Stimulated activated CD8-positive, alpha-beta memory T cell treated with anti-CD3 and anti-CD28 coated beads, Interleukin-7, amount 100 ng/mL, for 4 hours (primary cell): ENCODE measurements at places on chromosomes 3 and 15.
A peak's percentile ranks its signal among the peaks of the same experiment; 100 is the strongest.

GRCh38 chr3:87413814-87414213, 137.4 kb upstream of the POU1F1 start:
- DNase-seq: no peak

- DNase-seq: no peak
These were observed 108.3 kb upstream of the UBE2E1 start for GRCh38 chr3:23697416-23697815.

GRCh38 chr3:70431911-70432310, 119.5 kb upstream of the MDFIC2 start:
- no peak for DNase-seq

DNA sequence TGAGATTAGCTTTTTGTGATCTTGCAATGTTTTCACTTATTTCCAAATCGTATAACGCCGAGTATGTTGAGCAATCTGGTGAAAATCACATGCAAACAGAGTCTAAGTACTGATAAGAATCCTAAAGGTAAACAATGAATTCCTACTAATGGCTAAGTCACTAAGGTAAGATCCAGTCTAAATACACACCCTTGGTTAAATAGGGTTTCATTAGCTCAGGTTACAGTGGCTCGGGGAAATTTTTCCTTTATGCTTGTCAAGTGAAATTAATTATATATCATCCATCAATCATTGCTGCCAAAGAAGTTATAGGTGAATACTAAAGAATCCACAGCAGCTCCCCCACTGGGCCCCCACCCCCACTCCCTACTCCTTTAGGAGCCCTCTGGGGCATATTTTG, 139.3 kb downstream of the SOX2 start:
- no peak for DNase-seq

DNA sequence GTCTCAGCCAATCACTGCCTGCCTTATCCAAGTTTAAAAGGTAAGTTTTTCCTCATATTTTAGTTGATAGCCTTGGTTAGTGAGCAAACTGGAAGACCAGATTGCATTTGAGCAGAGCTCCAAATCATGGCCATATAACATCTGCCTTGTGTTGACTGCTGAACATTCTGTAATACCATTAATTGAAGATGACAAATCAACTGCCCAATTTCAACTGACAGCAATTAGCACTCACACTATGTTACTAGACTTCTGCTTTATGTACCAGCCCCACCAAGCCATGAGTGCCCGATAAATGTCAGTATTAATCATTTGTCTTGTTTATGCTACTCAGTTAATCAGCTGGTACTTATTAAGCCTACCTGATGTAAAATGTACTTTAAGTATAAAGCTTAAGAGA, 83.1 kb downstream of the CGGBP1 start:
- no peak for DNase-seq

DNA sequence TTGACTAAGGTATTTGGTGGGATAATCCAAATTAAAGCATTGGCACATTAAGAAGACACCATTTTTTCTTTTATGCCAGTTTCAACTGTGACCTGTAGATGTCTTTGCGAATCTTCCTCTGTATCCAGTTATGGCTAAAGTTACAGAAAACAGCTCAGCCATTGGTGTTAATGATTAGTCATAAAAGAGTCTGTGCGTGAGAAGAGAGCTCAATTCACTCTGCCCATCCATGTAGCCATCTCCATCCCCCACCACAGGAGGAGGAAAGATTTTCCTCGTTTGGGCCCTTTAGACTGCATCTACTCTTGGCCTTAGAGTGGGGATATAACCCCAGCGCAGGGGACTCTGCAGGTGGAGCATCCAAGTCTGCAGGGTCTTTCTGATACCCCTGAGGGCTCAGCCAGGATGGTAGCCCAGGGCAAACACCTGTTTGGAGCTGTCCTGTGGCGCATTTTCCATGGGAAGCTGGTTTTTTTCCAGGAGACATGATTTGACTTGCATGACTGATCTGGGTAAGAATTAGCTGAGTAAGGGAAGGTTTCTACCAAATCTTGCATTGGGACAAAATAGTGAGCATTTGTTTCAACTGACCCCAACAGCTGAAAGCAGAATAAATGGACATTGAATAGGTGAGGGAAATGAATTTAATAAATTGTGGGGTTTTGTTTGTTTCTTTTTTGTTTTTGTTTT, 29.5 kb downstream of the NANOGP8 start:
- no peak for DNase-seq

GRCh38 chr3:126835472-126836219, 131.6 kb downstream of the CHCHD6 start:
- no peak for DNase-seq

DNA sequence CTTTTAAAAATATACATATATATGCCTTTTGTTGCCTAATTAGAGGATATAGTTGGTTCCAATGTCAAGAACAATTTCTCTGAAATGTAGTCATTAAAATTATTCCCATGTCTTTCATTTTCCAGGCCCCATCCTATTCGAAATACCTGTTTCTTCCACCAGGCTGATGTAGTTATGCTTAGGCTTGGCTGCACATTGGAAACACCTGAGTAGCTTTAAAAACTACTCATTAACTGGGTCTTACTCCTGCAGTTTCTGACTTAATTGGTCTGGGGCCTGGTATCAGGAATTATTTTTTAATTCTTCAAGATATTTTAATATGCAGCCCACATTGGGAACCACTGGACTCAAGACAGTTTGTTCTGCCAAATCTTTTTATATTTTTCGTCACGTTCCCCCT, 53.7 kb downstream of the TGFBR2 start:
- DNase-seq: no peak

GRCh38 chr3:39449796-39450195, 17.7 kb upstream of the MOBP start:
- no peak for DNase-seq

DNA sequence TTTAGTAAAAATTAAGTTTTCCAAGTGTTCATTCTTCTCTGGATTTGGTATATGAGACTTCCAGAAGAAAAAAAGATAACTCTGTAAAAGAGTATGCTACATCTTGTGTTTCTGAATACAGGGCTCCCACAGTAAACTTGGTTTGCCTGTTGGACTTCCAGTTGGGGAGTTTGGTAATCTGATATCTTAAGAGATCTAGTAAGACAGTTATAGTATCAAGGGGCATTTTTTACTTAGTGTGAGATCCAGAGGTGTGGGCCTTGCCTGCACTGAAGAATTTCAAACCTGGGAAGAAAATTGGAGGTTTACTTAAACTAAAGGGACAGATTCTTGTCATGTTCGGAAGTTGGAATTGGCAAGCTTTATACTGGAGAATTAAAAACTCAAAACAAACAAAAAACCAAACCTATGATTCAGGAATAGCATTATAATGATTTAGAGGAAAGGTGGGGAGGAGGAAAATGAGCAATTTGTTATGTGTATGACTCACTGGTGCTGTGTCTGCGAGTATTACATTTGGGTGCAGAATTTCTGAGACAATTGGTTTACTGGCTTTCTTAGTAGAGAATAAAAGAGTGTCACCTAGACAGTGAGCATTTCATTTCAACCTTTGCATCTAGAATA, 58.9 kb upstream of the ULK4 start:
- no peak for DNase-seq

DNA sequence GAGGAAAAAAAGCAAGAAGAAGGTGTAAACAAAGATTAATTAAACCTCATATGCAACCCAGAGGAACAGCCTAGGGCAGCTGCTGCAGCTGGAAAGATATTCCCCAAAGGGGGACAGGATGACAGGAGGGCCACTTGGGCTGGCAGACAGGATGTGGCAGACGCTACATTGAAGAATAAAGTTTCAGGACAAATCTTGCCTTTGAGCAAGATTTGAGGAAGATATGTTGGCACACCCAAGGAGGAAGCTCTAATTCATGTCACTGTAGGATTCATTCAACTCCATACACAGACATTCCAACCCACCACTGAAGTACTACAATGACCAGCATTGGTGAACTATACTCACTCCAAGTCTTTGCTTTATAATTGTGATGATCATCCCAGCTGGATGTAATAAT, 504.0 kb downstream of the SHQ1 start:
- DNase-seq: no peak

DNA sequence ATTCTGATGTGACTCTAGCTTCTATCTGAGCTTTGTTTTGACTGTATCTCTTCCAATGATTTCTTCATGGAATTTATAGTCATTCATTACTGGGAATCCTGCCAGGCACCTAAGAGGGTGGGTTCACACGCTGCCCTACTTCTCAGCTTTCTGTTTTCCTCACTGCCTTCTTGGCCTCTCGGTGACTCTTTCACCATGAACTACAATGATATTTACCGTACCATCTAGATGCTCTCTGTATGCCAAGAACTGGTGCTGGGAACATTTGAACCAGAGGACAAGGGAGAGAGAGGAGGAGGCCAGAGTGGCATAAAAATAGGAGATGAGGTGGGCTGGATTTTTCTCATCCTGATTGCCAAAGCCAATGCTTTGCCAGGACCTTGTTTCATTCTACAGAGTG, 280.0 kb upstream of the P2RY1 start:
- DNase-seq: no peak

- DNase-seq: no peak
These were observed 50.2 kb upstream of the LRRC58 start for GRCh38 chr3:120399372-120399771.

- no peak for DNase-seq
These were observed 2.6 kb downstream of the CHCHD6 start for GRCh38 chr3:126706631-126707030.

- DNase-seq: no peak
These were observed 40.5 kb downstream of the HCN4 start for GRCh38 chr15:73328149-73328820.

DNA sequence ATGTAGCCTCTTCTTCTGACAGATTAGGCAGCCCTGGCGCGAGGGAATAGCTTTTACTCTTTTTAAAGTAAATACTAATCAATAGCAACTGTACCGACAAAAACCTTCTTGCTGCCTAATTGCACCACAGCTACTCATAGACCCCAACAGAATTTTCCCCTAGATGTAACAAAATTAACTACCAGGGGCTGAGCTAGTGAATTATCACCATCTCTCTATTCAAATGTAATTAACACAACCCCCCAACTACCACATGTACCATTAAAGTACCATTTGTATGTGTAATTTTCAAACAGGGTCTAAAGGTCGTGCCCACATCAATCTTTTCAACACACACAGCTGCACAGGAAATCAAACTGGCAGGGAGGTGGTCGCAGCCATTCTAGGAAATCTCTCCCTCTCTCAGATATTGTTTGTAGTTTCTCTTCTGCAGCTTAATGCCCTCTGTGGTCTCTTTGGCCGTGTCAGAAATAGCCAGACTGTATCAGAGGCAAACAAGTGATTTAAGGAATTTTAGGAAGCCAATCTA, 322.9 kb downstream of the RORA start:
- no peak for DNase-seq

DNA sequence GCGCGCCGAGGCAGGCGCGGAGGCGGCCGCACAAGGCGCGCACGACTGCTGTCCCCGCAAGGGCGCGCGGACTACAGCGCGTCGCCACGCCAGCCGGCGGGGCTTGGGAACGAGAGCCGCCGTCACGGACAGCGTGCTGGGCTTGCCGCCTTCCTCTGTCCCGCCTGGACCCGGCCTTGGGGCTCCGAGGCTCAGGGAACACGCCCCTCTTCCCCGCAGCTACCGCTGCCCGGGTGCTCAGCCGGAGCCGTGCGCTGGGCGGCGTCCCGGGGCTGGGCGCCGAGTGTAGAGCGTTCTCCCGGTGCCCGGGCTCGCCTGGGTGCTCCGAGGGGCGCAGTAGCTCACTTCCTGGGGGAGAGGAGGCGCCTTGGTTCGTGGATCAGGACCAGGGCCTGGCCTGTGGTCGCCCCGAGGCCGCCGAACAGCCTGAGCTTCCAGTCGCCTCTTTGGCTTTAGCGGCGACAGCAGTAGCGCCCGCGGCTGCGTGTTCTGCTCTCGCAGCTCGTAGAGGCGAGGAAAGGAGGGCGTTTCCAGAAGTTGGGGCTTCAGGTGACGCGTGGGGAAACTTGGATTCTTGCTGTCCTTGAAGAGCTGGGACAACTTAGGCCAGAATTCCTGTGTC, 226.7 kb upstream of the C2CD4B start:
- no peak for DNase-seq

GRCh38 chr15:70112074-70112395, 14.3 kb upstream of the TLE3 start:
- no peak for DNase-seq

DNA sequence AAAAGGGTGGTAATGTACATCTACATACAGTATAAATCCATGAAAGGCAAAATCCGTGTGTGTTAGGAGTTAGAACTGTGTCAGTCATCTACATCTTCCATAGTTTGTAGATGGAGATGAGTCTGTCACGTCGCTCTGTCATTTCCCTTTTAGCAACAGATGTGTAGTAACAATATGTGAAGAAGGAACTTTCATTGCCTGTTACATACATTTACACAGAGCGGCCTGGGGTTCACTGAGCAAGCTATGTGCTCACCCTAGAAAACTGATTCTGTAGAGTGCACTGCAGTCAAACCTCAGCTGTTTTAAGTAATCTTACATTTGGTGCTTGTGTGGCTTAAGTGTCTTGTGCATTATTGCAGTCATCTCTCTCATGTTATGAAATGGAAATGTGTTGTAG, 41.6 kb upstream of the AP3B2 start:
- DNase-seq: no peak

DNA sequence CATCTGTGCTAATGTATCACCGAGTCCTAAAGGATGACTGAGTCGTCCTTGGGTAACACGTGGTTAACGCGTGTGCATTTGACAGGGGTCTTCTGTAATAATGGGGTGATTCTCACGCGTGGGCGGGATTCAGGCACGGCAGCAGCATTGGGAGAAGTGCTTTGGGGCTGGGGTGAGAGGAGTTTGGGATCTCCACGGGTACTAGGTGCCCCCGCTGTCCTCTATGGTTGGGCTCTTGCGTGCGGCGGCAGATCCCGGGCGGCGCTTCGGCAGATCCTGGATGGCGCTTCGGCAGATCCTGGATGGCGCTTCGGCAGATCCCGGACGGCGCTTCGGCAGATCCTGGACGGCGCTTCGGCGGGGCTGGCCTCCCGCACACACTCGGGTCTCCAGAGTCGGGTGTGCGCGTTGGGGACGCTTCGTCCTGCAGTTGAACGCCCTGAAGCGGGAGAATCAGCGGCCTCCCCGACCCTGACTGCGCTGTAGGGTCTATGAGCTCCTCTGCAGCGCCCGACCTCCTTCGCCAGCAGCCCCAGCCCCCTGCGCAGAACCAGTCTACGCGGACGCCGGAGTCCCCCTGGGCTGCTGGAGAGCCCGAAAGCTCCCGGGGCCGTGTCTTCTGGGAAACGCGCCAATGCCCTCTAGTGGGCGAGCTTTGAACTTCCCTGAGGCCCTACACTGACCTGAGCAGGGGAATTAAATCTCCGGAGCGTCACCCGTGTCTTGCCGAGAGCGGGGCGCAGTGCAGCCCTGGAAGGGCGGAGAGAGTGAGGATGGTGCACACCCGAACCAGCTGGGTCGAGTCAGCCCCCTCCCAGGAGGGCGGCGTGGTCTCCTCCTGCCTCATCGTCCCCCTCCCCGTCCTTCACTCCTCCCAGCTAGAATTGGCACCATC, 48.1 kb upstream of the EPHB3 start:
- peak; percentile 61 for DNase-seq

GRCh38 chr3:105304487-105304886, 62.2 kb upstream of the ALCAM start:
- DNase-seq: no peak

GRCh38 chr3:47227678-47228077, 54.9 kb downstream of the KIF9 start:
- DNase-seq: no peak

GRCh38 chr3:10983219-10983916, 9.2 kb upstream of the SLC6A1 start:
- no peak for DNase-seq
